ENCODE measurements at places on chromosomes 5 and 9.

- no peaks in the 10 kb centered on the region for H3K36me3 ChIP-seq
- no peak overlapping the region for H3K4me3 ChIP-seq
- no peaks in the 10 kb centered on the region for H3K4me1 ChIP-seq
- peaks cover 6% of the 10 kb centered on the region for H3K27me3 ChIP-seq
These were observed 49.0 kb upstream of the TNPO1 start for GRCh38 chr5:72767289-72768010.

DNA sequence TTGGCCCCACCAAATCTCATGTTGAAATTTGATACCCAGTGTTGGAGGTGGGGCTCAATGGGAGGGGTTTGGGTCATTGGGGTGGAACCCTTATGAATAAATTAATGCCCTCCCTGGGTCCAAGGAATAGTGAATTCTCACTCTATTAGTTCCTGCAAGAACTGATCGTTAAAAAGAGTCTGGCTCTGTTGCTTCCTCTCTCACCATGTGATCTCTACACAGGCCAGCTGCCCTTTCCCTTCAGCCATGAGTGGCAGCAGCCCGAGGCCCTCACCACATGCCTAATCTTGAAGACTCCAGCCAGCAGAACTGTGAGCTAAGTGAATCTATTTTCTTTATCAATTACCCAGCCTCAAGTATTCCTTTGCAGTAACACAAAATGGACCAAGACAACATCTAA is 106.0 kb downstream of the CAAP1 start:
- H3K4me3 ChIP-seq = no peak overlapping the region
- no peak overlapping the region for H3K27ac ChIP-seq
- no peaks in the 10 kb centered on the region for H3K36me3 ChIP-seq
- no peaks in the 10 kb centered on the region for H3K4me1 ChIP-seq

GRCh38 chr5:31113666-31114350 is 79.7 kb upstream of the CDH6 start:
- H3K4me1 ChIP-seq = no peaks in the 10 kb centered on the region
- H3K36me3 ChIP-seq = no peaks in the 10 kb centered on the region
- H3K27ac ChIP-seq = no peak overlapping the region
- DNase-seq = no peak
- no peak overlapping the region for H3K4me3 ChIP-seq
- no peaks in the 10 kb centered on the region for H3K27me3 ChIP-seq

GRCh38 chr5:108028412-108028811 is 353.5 kb downstream of the FBXL17 start:
- H3K27ac ChIP-seq = no peak overlapping the region
- no peaks in the 10 kb centered on the region for H3K4me1 ChIP-seq
- no peak for DNase-seq
- H3K36me3 ChIP-seq = no peaks in the 10 kb centered on the region

DNA sequence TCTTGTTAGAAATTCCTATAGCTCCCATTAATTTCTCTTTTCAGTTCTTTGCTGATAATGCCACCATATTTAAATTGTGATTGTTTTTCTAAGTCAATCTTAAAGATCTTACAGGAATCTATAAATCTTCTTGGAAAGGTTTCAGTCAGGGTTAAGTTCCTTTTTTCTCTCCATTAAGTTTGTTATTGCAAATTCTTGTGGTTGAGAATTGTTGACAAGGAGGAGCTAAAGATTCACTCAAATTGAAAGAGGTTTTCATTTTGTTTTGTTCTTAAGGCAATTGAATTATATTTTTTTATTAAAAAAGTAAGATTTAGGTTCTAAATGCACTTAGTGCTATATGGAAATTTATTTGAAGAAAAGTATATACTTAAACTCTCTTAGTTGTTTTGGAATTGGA is 213.4 kb downstream of the PRR16 start:
- no peak overlapping the region for H3K4me3 ChIP-seq
- no peaks in the 10 kb centered on the region for H3K4me1 ChIP-seq
- no peaks in the 10 kb centered on the region for H3K36me3 ChIP-seq

GRCh38 chr5:35683466-35683865 is 65.8 kb downstream of the SPEF2 start:
- H3K27me3 ChIP-seq = no peaks in the 10 kb centered on the region
- no peaks in the 10 kb centered on the region for H3K36me3 ChIP-seq
- H3K27ac ChIP-seq = no peak overlapping the region
- no peak for DNase-seq
- peaks cover 11% of the 10 kb centered on the region for H3K4me1 ChIP-seq

GRCh38 chr5:127097278-127097677 is 24.0 kb upstream of the C5orf63 start:
- no peak for DNase-seq
- peaks cover 3% of the 10 kb centered on the region for H3K27me3 ChIP-seq
- no peaks in the 10 kb centered on the region for H3K4me1 ChIP-seq

DNA sequence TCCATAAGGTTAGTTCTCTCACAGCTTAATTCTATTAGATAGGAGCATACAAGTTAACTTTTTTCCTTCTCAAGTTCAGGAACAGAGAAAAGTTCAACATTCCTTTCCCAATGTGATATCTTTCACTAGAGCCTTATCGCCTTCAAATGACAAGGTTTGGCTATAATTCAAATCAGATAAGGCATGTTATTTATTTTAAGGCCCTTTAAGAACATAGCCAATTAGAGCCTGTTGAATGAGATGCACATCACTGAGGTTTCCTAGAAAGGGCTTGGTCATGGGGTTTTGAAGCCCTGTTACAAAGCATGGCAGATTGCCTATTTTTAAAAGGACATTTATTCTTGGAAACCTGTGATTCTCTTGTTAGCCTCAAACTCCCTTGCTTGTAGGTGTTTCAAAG is 123.4 kb downstream of the BASP1 start:
- H3K4me1 ChIP-seq = no peaks in the 10 kb centered on the region
- no peaks in the 10 kb centered on the region for H3K27me3 ChIP-seq
- H3K4me3 ChIP-seq = no peak overlapping the region
- DNase-seq = no peak
- H3K27ac ChIP-seq = no peak overlapping the region
- no peaks in the 10 kb centered on the region for H3K36me3 ChIP-seq

DNA sequence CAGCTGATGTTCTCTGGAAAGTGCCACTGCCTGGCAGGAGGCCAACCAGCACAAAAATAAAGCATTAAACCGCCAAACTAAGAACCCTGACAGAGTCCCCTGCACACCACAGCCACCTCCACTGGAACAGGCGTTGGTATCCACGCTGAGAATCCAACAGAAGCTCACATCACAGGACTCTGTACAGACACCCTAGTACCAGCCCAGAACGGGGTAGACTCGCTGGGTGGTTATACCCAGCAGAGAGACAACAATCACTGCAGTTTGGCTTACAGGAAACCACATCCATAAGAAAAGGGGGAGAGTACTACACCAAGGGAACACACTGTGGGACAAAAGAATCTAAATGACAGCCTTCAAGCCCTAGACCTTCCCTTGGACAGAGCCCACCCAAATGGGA is 15.0 kb upstream of the POU5F2 start:
- H3K27me3 ChIP-seq = no peaks in the 10 kb centered on the region
- H3K36me3 ChIP-seq = peaks cover 22% of the 10 kb centered on the region
- H3K4me3 ChIP-seq = no peak overlapping the region
- DNase-seq = no peak

GRCh38 chr9:97505845-97506244 is 4.4 kb downstream of the TMOD1 start:
- no peak overlapping the region for H3K4me3 ChIP-seq
- H3K27me3 ChIP-seq = peaks cover 33% of the 10 kb centered on the region
- H3K4me1 ChIP-seq = peaks cover 19% of the 10 kb centered on the region
- no peak for DNase-seq
- no peaks in the 10 kb centered on the region for H3K36me3 ChIP-seq

- H3K4me1 ChIP-seq = no peaks in the 10 kb centered on the region
- H3K27ac ChIP-seq = no peak overlapping the region
- H3K4me3 ChIP-seq = no peak overlapping the region
- H3K36me3 ChIP-seq = peaks cover 2% of the 10 kb centered on the region
These were observed 32.3 kb downstream of the HK3 start for GRCh38 chr5:176866707-176867310.

DNA sequence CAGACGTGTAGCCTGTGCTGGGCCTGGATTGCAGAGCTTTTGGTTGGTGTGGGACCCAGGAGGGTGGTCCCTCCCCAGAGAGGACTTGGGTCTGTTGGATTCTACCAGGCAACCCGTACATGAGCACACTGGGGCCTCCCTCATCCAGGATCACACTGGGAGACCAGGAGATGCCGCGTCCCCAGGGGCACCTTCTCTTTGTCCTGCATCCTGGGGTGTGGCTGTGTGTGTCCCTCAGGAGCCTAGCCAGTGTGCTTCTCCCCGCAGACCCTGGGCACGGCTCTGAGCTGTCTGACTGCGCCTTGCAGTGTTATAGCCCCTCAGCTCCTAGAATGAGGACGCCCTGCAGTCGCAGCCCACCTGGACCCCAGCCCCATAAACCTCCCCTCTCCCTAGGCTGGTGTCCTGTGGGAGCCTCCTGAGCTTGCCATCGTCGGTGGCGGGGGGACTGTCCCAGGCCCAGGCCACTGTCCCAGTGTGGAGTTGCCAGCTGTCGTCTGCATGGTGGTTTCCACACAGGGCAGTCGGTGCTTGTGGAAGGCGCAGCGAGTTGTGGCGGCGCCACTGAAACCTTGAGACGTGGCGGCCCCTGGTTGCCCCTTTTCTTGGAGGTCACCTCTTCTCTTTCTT is 27.6 kb downstream of the CEP72 start:
- peaks cover 32% of the 10 kb centered on the region for H3K36me3 ChIP-seq
- H3K27ac ChIP-seq = no peak overlapping the region
- no peak for DNase-seq
- H3K4me1 ChIP-seq = peaks cover 2% of the 10 kb centered on the region
- H3K27me3 ChIP-seq = no peaks in the 10 kb centered on the region
- H3K4me3 ChIP-seq = no peak overlapping the region

DNA sequence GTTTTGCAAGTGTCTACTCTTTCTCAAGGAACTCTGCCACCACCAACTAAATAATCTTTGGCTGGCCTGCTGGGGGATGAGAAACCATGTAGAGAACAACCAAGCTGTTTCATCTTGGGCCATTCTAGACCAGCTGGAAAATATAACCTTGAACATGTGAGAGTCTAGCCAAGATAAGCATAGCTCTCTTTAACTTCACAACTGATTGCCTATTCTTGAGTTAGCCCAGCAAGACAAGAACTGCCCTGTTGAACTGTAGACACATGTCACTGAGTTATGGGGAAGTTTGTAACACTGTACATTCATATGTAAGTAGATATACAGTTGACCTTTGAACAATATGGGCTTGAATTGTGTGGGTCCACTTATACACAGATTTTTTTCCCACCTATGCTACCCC is 44.4 kb downstream of the NUP155 start:
- no peaks in the 10 kb centered on the region for H3K27me3 ChIP-seq
- DNase-seq = no peak
- H3K4me3 ChIP-seq = no peak overlapping the region
- H3K27ac ChIP-seq = no peak overlapping the region

GRCh38 chr5:81633471-81633870 is 117.4 kb downstream of the SSBP2 start:
- peaks cover 8% of the 10 kb centered on the region for H3K4me1 ChIP-seq
- DNase-seq = no peak
- H3K27me3 ChIP-seq = no peaks in the 10 kb centered on the region
- H3K36me3 ChIP-seq = peaks cover 18% of the 10 kb centered on the region

DNA sequence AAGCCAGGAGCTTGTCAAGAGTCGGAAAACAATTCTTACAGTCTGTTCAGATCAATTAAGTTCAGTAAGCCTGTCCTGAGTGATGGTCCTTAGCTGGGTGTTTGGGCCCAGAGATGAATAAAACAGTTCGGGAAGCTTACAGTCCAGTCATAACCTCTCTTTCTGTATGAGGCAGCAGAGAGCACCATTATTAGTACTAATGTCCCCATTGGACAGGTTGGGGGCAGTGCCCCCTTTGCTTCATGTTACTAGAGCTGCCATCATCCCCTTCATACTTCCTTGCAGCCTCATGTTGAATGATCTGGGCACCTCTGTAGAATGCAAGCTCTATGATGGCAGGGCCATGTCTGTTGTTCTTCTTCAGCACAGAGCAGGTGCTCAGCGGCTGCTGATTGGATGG is 9.8 kb downstream of the DOCK2 start:
- peaks cover 87% of the 10 kb centered on the region for H3K4me1 ChIP-seq
- DNase-seq = no peak
- no peaks in the 10 kb centered on the region for H3K27me3 ChIP-seq
- no peak overlapping the region for H3K4me3 ChIP-seq
- peaks cover 75% of the 10 kb centered on the region for H3K36me3 ChIP-seq

DNA sequence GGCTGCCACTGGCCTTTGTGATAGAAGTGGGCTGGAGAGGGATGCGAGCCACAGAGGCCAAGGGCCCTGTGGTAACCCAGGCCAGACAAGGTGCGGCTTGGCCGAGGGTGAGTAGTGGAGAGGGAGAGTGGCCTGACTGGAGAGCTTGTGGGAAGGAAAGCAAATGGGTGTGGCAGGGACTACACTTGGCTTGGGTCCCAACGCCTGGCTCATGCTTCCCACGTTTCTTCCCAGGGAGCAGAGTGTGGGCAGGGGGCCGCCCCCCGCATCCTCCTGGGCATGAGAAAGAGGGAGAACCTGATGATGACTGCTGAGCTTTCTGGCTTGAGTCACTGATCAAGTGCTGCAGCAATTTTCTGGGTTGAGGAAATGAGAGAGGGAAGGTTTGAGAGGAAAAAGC is 95.7 kb downstream of the ANKH start:
- no peaks in the 10 kb centered on the region for H3K27me3 ChIP-seq
- no peak overlapping the region for H3K4me3 ChIP-seq
- no peak for DNase-seq
- H3K36me3 ChIP-seq = peaks cover 18% of the 10 kb centered on the region
- peaks cover 5% of the 10 kb centered on the region for H3K4me1 ChIP-seq
- H3K27ac ChIP-seq = no peak overlapping the region

DNA sequence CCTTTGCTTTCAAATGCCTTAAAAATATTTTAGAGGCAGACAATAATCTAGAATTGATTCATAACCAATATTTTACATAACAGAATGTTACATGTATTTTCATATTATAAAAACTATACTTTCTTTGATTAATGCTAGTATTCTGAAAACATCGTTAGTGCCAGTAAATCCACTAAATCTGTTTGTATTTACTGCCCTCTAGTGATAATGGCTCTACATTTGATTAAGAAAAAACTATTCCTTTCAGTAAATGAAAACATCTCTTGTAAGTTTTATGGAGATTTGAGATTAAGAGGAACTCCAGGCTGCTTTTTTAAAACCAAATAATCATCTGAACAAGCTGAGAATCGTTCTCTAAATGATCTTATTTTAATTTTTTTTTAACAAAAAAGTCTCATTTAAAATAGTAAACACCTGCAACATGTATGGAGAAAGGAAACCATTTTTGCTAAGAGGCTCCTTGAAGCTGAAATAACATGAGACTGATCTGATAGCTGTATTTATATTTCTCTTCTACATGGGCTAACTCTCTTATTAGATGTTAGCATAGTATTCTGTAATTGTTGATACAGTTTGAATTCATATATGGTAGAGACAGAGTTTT is 424.7 kb downstream of the RAB3C start:
- no peak overlapping the region for H3K4me3 ChIP-seq
- H3K4me1 ChIP-seq = peaks cover 58% of the 10 kb centered on the region
- DNase-seq = no peak

DNA sequence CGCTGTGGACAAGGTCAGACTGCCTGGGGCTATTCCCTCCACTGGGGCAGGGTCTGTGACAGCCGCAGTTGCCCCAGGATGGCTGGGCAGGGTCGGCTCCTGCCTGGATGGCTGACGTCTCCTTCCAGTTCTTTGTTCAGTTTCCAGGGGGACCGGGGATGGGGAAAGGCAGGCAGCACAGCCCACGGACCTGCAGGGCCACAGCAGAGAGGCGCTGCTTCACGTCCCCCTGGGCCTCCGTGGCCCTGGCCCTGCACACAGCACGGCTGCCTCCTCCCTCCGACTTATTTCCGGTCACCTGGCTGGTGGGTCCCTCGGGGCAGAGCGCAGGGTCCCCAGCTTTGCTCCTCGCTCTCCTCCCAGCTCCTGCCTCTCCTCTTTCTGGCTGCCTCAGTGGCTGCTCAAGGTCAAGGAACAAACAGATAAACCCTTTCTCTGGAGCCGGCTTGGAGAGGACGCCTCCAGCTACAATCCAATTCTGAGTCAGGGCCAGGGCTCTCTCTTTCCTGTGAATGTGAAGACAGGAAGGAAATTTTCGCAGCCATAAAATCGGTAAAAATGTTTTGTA is 169.7 kb downstream of the C9orf50 start:
- peaks cover 8% of the 10 kb centered on the region for H3K27me3 ChIP-seq
- DNase-seq = no peak

All from activated CD4-positive, alpha-beta memory T cell treated with anti-CD3 and anti-CD28 coated beads, Interleukin-2, amount 10 ng/mL, durations not matched to agents 7 days and 5 days (primary cell).